ENCODE measurements at places on chromosomes 2 and 18.

DNA sequence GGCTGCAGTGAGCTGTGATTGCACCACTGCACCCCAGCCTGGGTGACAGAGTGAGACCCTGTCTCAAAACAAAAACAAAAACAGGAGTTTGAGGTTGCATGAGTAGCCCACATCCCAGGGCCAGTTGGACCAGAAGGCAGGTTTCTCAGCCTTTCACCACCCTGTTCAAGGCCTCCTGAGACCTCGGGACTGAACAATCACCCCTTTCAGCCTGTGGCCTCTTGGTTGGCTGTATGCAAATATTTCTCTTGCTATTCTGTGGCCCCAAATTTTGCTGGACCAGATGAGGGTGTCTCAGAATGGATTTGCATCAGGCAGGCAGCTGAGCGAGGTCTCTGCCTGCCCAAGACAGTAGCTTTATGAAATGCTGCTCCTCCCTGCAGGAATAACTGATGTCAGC is 56.9 kb downstream of the DPYSL5 start:
- no peak for DNase-seq

GRCh38 chr2:179622112-179622511 is 239.3 kb downstream of the ZNF385B start:
- DNase-seq = no peak

DNA sequence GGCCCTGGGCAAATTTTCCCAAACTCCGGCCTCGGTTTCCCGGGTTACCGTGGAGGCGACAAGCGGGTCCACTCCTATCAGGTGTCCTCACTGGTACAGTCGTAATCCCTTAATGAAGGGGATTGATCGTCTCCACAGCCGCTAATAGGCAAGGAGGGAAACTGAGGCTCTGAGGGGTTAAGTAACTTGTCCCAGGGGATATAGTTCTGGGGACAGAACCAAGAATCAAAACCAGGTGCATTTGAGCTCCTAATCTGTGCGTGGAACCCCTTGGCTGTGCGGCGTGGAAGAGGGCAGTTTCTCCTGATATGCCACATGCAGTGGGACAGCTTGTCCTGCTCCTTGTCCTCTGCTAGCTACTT is 157.2 kb downstream of the CYRIA start:
- no peak for DNase-seq

- DNase-seq = no peak
These were observed 33.3 kb downstream of the CCDC85A start for GRCh38 chr2:56217106-56217505.

DNA sequence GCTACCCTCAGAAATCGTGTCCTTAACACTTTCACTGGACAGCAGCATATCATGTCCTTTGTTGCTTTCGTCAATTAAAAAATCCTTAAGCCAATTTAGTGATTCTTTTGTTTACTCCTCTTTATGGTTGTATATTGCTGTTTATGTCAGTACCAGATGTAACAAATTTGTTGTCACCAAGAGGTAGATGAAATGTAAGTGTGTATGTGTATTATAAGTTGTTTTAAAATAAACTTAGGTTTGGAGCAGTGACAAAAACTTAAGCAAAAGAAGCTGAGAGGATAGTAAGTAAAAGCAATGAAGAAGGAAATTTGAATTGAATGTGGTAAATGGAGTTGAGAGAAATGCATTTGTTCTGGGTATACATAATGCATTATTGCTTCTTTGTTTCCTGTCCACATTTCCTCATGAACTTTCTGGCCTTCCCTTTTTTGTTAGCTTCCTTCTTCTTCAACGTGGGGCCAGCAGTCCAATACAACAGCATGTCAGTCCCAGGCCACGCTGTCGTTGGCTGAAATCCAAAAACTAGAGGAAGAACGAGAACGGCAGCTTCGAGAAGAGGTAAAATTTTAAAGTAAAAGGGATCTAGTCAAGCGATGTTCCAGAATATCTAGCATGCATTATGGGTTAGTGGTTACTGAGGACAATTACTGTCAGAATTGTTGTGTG is 30.5 kb upstream of the SNORC start:
- no peak for DNase-seq

GRCh38 chr2:168678153-168678853 is 124.1 kb upstream of the NOSTRIN start:
- DNase-seq = no peak

GRCh38 chr2:149290662-149291061 is 39.7 kb upstream of the LYPD6 start:
- DNase-seq = no peak

GRCh38 chr18:22556222-22557167 is 138.8 kb upstream of the CTAGE1 start:
- no peak for DNase-seq

DNA sequence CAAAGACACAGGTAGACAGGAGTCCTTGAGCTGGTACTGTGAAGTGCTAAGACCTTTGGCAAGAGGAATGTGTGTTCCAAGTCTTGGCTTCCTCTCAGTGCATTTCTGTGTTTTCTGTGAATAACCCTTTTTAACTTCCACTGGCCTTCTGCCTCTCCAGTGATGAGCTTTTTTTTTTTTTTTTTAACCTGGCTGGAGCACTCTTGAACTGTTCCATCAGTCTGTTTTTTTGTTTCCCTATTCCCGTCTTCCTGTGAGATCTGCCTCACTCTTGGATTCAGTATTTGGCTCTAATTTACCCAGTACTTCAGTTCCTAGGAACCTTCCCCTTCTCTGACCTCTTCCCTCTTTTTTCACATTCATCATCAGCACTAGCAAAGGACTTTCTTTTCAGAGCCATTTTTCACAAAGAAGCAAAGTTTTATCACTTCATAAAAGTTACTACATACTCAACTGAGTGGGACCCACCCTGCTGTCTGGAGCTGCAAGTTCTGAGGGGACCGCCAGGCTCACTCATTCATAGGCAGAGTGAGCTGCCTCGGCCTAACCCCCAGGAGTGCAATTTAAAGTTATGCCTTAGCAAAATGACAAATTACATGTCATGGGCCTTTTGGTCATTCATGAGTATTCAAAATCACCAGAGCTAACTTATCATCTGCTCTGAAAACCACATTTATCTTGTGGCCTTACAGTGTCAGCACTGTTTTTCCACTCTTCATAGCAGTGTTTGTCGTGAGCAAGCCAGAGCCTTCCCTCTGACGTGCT is 126.9 kb upstream of the DAPL1 start:
- DNase-seq = no peak

GRCh38 chr2:121545913-121546312 is 15.2 kb downstream of the RNU4ATAC start:
- no peak for DNase-seq

- DNase-seq = no peak
These were observed 32.8 kb upstream of the IL1B start for GRCh38 chr2:112869258-112869842.

DNA sequence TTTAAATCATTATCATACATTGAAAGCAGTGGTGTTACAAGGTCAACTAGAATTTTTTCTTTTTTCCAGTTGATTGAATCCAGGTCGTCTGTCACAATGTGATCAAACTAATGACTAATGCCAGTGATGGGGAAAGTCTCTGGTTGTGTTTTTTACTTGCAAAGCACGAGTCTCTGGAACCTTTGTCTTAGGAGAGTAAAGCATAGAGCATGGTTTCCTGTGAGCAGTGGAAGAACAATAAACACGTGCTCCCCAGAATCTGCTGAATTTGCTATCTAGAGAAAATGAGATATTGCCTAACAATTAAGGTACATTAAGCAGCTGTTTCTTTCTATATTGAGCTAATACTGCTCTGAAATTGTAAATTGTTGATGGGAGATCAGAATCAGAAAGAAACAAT is 1332.4 kb upstream of the TMEFF2 start:
- DNase-seq = no peak

DNA sequence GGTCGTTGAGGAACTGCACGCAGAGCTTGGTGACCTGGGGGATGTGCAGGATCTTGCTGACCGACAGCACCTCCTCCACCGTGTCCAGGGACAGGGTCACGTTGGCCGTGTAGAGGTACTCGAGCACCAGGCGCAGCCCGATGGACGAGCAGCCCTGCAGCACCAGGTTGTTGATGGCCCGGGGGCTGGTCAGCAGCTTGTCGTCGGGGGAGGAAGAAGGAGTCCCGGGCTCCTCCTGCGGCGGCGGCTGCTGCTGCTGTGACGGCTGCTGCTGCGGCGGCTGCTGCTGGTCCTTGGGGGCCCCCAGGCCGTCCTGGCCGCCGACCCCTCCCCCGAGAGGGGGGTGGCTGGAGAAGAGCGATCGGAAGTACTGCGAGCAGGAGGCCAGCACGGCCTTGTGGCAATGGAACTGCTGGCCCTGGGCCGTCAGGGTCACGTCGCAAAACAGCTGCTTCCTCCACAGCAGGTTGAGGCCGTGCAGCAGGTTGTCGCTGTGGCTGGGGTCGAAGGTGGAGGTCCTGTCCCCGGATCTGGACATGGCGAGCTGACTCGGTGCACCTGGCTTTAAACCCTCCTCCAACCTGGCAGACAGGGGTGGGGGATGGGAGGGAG is 2.7 kb downstream of the KLHL14 start:
- DNase-seq = peak; percentile 5

GRCh38 chr2:218853766-218854165 is 5.8 kb upstream of the WNT6 start:
- DNase-seq = no peak

- DNase-seq = no peak
These were observed 5.0 kb downstream of the NT5DC4 start for GRCh38 chr2:112725545-112726457.

- no peak for DNase-seq
These were observed 2.4 kb downstream of the NFE2L2 start for GRCh38 chr2:177262092-177262491.

- no peak for DNase-seq
These were observed 16.0 kb downstream of the CEP192 start for GRCh38 chr18:13007248-13007560.

DNA sequence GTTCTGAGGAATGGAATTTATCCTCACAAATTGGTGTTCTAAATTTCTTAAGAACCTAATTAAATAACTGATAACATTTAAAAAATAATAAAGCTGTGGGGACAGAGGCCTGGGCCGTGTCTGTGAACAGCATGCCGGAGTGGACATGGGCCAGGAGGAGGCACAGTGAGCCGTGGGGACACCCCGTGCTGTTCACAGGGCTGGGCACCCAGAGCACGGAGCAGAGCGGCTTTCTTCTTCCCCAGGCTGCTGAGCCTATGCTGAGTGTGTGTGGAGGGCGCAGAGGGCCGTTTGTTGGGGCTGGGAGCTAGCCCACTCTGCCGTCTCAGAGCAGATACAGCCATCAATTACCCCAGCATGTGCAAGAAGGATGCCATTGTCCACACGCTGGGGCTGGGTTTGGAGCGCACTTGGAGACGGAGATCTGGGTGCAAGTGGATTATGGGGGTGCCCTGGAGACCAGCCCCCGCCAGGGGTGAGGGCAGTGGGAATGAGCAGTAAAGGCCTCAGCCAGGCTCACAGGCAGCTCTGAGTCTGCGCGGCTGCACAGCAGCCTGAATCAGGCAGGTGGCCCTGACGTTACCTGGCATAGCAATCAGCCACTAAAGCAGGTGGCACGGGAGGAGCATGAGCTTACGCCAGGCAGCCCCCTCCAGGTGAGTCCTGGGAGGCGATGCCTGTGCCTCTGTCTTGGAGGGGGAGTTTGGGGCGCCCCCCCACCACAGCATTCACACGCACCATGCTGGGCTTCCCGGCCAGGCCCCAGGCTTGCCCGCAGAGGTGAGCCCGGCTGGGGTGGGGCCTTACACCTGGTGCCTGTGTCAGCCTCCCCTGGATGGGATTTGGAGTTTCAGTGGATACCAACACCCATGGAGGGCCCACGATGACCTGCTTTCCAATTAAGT is 52.1 kb upstream of the SLC66A3 start:
- DNase-seq = no peak

GRCh38 chr18:22538426-22538825 is 120.7 kb upstream of the CTAGE1 start:
- DNase-seq = no peak

- DNase-seq = no peak
These were observed 74.0 kb upstream of the TEX51 start for GRCh38 chr2:126824663-126825062.

DNA sequence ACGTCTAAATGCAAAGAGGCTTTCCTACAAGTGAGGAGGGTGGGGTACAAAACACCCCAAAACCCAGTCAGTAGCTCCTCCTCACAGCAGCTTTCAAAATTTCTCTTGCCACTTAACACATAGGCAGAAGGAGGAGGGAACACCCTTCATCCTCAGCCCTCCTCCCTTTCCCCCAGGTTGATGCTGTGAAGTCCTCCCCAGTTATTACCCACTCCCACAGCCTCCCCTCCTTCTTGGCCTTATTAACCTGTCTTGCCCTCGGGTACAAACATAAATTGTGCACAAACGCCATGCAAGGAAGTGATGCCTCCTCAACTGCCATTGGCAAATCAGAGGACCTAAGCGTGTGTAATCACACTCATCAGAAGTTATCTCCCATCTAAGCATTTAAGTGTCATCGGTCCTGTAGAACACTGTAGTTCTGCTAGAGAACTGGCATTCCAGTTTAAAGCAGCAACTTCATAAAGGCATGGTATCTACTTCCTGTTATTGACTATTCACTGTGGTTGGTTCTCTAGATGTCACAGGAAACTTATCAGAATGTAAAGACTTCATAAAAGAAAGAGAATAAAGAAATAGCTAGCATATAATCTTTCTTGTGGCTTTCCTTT is at the start of gene DSC1:
Gene DSC1 (minus strand): TSS at position 32 of the 611 bp plus-strand sequence. CDS start 262 bp downstream, outside the sequence.
- DNase-seq = no peak

- no peak for DNase-seq
These were observed 125.5 kb downstream of the EN1 start for GRCh38 chr2:118721817-118722551.

DNA sequence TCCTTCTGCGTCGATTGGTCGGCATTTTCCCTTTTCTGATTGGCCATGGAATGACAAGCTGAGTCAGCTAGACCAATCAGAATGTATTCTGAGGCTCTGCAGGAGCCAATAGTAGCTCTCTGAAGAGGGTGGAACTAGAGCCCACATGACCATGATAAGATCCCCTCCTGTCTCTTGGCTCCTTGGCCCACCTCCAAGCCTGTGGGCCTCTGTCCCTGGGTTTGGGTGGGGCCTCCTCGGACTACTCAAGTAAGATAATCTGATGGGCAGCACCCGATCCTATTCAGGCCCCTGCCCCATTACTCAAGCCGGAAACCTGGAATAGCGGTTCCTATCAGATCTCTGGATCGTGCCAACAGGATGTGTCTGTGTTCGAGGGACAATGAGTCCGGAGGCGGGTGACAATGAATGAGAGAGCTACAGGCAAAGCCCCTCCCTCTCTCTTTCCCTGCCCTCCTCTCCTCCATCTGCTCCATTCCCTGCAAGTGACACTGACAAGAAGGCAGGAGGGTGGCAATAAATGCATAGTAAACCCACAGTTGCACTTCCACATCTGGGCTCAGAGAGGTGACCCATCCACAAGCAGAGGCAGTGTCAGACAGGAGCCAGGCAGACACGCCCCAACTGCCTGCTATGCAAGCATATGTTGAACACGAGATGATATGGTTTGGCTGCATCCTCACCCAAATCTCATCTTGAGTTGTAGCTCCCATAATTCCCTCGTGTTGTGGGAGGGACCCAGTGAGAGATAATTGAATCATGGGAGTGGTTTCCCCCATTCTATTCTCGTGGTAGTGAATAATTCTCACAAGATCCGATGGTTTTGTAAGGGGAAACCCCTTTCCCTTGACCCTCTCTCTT is 114.7 kb downstream of the TNS1 start:
- DNase-seq = no peak

Measured in neural crest cell (in vitro differentiated cells).